ENCODE measurements at places on chromosomes 16 and 17.

- no peak for DNase-seq
Measured at GRCh38 chr17:70049801-70050591, 25.0 kb upstream of the KCNJ16 start.

GRCh38 chr16:49636608-49637007 is 219.3 kb downstream of the ZNF423 start:
- no peak for DNase-seq

DNA sequence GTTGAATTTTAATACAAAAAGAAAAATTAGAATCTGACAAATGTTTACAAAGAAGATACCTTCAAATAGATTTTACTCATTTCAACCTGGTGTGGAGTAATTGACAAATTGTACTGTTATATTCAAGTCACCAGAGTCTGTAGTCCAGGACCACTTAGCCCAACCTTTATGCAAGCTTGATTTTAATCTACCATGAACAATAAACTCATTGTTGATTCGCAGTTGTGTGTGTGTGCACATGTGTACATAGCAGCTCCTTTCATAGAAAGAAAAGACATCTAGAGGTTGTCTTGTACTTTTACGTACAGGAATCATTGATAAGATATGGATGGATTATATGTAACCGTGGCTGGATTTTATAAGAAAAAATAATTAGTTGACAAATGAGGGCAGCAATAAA is 20.7 kb upstream of the LRRC37A start:
- no peak for DNase-seq

DNA sequence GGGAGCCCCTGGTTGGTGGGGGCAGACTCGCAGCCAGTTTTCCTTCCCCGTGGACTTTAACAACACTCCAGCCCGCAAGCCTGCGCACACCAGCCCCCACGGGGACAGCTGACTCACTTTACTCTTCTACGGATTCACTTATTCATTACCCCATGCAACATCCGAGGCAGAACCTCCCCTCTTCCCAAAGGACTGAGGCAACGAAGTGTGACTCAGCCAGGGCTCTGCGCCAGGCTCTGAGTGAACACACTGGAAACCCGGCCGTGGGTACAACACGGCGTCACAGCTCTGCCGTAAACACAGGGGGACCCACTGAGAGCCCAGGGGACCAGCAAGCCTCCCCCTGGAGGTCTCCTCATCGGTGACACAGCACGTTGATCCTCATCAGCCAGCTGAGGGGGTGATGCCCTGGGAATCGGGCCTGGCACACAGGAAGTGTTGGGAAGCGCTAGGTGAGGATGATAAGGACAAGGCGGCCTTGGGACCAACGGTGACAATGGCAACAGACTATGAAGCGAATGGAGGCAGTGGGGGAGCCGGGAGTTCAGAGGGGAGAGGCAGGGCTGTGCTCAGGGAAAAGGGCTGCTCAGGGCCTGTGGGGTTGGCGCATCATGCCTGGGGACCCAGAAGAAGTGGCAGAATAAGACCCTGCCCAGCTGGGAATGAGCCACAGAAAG is 14.6 kb downstream of the COTL1 start:
- DNase-seq: no peak

DNA sequence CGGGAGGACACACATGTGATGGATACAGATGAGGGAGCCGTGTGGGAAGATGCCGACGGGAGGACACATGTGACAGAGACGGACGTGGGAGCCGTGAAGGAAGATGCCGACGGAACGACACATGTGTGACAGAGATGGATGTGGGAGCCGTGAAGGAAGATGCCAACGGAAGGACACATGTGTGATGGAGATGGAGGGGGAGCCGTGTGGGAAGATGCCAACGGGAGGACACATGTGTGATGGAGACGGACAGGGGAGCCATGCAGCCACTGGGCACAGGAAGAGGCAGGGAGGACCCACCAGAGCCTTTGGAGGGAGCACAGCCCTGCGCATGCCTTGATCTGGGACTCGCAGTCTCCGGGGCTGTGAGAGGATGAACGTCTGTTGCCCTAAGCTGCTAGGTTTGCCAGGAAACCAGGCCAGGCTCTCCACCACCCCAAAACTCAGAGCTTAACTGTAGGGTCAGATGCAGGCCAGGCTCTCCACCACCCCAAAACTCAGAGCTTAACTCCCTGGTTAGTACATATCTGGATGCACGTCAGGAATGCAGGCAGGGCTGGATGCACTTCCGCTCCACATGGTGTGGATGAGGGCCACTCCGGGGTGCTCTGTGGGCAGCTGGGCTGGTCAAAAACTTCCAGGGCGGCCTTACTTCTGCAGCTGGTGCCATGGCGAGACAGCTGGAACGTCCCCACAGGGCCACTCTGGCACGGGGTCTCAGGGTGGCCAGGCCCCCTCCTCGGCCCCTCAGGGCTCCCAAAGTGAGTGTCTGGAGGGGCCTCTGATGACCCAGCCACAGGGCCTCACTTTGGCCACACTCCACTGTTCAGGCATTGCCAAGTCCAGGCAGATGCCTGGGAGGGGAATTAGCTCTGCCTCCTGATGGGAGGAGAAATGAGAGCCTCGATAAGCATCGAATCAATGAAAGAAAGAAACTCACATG is 47.7 kb upstream of the ZNF469 start:
- no peak for DNase-seq

DNA sequence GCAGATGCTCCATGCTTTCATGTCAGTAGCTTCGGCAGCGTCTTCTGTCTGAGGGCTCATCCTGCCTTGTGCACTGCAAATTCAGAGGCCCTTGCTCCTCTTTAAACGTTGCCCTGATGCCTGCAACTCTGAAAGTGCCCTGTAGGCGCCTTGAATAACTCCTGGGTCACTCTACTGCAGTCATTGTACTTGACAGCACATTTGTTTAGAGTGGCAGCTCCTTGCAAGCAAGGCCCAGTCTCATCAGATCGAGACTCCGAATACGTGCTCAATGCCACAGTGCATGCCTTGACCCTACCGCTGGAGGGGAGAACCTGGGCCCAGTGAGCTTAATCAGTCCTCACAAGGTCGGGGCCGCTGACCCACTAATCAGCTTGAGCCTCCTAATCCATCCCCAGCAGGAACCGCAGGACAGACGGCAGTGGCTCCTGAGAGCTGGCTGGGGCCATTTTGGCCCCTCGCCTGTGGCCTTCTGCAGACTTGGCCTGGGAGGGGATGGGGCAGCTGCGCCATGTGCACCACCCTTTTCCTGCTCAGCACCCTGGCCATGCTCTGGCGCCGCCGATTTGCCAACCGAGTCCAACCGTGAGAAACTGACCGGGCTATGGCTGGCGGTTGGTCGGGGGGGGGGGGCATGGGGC is at the start of gene PRCD:
Gene PRCD (plus strand): TSS at position 414 of the 641 bp plus-strand sequence. CDS start 98 bp downstream, at position 512.
- DNase-seq: no peak

GRCh38 chr16:58940609-58941008 is 206.5 kb upstream of the GOT2 start:
- DNase-seq: no peak

- DNase-seq: no peak
Measured at GRCh38 chr16:23682181-23682580, 3.5 kb downstream of the PLK1 start.

DNA sequence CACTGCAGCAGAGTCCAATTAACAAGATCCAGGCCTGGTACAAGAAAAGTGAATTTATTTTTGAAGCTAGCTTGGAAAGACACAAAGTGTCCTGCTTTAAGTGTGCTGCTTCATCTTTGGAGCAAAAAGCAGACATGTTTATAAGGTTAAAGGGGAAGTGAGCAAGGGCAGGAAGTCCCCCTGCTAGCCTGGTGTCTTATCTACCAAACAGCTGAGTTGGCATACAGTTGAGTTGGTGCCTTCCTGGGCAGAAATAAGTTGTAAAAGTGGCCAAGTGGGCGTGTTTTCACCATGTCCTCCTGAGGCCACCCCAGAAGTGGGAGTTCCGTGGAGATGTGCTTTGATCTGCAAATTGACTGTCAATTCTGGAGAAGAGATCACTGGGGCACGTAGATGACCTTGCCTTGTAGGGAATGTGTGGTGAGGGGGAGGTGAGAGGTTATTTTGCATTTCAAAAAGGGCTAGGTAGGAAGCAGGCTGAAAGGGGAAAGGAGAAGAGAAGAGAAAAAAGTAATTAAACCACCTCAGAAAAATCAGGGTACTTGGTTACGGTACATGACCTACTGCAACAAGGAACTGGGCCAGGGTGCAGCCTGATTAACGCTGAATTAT is 38.3 kb upstream of the HSBP1 start:
- no peak for DNase-seq

- DNase-seq: no peak
Measured at GRCh38 chr17:61491981-61492380, 39.8 kb downstream of the TBX4 start.

- DNase-seq: no peak
Measured at GRCh38 chr17:29099527-29099926, 56.6 kb downstream of the PIPOX start.

GRCh38 chr17:49114703-49115102 is 17.9 kb upstream of the B4GALNT2 start:
- DNase-seq: no peak

DNA sequence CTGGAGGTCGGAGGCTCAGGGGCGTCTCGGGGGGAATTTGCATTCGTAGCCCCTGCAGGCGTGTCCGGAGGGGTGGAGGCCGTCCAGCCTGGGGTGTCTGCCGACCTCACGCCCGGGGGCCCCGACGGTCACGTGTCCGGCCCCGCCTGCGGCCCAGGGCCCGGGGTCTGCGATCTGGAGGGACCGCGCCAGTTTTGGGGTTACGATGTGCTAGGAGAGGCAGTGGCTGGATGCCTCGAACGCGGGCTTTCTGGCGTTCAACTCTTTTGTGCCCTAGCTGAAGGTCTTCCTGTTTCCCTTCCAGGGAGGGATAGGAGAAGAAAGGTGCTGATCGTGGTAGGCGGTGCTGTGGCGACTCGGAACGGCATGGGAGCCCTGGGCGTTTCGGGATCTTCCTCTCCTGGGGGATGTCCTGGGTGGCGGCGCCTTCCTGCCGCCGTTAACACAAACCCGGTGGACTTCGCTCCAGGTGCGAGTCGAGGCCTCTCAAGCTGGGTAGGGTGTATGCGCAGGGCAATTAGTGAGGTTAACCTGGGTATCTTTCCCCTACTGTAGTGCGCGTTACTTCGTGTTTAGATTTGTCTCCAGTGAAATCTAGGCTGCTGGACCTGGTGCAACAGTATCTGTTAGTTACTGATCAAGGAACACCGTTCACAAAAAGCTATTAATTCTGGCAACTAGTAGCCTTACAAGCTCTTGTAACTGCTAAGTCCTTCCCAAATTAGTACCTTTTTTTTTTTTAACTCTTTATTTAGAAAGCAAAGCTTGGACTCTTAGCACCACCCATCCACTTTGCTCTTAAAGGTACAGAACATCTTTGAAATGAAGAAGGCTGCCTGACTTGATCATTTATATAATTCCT is 1.3 kb downstream of the AKAP1 start:
- no peak for DNase-seq

GRCh38 chr16:68128577-68129305 is 43.6 kb downstream of the NFATC3 start:
- no peak for DNase-seq

DNA sequence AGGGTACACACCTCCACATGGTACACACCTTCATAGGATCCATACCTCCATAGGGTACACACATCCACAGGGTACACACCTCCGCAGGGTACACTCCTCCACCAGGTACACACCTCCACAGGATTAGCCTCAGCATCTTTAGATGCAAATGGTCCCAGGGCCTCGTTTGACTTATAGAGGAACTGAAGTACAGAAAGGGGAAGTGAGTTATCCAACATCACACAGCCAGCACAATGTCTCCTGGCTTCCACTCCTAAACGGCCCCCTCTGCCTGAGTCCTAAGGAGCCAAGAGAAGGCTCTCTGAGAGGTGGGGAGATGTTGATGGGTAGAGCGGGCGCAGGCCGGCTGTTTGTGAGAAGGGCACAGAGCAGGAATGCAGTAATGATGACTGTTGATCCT is 12.0 kb downstream of the FOXN1 start:
- no peak for DNase-seq

DNA sequence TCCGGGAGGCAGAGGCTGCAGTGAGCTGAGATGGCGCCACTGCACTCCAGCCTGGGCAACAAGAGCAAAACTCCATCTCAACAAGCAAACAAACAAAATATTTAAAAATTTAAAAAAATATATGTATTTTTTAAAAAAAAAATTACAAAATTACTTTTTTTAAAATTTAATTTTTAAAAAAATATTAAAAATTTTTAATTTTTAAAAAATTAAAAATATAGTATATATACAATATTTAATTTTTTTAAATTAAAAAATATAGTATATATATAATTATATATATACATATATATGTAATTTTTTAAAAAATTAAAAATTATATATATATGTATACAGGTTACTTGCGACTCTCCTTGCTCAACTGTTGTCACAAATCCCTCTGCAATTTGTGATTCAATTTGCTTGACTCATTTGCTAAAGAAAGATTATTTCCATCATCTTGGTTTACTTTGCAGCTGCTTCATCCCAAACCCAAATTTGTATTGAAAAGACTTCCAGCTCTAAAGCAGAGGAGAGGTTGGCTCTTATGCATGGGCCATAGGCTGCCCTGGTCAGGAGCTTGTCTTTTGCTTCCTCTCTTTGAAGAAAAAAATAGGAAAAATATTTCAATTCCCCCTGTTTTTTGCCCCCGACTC is 247.4 kb upstream of the IRX3 start:
- no peak for DNase-seq

GRCh38 chr16:17273142-17273561 is 197.6 kb downstream of the XYLT1 start:
- no peak for DNase-seq

DNA sequence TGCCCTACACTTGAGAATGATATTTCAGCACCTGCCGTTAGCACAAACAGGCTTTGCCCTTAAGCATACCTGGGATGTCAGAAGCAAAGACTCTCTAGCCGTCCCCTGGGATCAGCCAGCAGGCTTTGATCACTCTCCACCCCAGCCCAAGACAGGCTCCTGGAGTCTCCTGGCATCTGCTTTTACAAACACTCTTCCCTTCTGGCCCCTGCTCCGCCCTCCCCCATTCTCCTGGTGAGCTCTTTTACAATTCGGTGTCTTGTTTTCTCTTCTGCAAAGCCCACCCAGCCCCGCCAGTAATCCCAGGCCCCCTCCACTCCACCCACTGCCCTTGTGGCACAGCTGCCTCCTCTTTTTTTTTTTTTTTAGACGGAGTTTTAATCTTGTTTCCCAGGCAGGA is 50.4 kb downstream of the KATNIP start:
- no peak for DNase-seq

GRCh38 chr16:1468426-1468810 is 6.4 kb downstream of the CLCN7 start:
- DNase-seq: no peak

GRCh38 chr16:82071421-82071820 is 36.4 kb downstream of the HSD17B2 start:
- no peak for DNase-seq
